ENCODE measurements at places on chromosomes 4 and X. TPM values are rescaled to one million over a fixed set of nuclear protein-coding genes. Genes with fewer than 3 reads are reported as not detected.
A peak's percentile ranks its signal among the peaks of the same experiment; 100 is the strongest.

DNA sequence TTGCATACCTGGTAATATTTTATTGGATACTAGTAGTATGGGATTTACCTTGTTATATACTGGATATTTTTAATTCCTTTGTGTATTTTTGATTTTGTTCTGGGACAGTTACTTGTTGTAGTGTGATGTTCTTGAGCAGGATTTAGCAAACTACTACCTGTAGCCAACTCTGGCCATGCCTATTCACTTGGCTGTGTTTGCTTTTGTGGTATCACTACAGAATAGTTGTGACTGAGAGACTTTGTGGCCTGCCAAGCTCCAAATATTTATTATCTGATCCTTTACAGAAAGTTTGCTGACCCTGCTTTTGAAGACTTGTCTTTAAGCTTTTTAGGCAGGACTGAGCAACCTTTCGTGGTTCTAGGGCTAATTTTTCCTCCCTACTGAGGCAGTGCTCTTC lies 17.8 kb downstream of the ZCCHC4 start:
- H3K36me3 ChIP-seq: peaks cover 21% of the 10 kb centered on the region
- DNase-seq: no peak
- no peak overlapping the region for H3K4me3 ChIP-seq
- no peak overlapping the region for H3K27ac ChIP-seq
- no peaks in the 10 kb centered on the region for H3K27me3 ChIP-seq
- peaks cover 5% of the 10 kb centered on the region for H3K4me1 ChIP-seq

The TMEM271 gene
- polyA plus RNA-seq: not detected

DNA sequence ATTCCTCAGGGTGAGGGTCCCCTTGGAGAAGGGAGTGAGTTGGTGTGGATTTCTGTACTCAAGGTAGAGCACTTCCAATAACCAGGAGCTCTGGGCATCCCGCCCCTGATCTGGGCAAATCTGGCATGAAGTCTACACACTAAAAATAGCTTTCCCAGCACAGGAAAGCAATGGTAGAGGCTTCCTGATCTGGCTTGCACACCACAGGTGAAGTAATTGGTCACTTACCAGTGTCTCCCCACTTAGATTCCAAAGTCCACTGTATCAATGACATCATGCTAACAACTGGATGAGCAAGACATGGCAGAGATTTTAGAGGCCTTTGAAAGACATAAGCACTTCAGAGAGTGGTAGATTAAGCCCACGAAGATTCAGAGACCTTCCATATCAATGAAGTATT lies 17.8 kb upstream of the IDS start:
- H3K27ac ChIP-seq: no peak overlapping the region
- no peaks in the 10 kb centered on the region for H3K27me3 ChIP-seq
- no peak overlapping the region for H3K4me3 ChIP-seq

The IGSF1 gene
- polyA plus RNA-seq: 0.12 TPM

GRCh38 chrX:9671998-9672397 lies 93.6 kb downstream of the GPR143 start:
- DNase-seq: no peak
- no peaks in the 10 kb centered on the region for H3K36me3 ChIP-seq
- no peaks in the 10 kb centered on the region for H3K27me3 ChIP-seq
- no peaks in the 10 kb centered on the region for H3K4me1 ChIP-seq
- no peak overlapping the region for H3K4me3 ChIP-seq

DNA sequence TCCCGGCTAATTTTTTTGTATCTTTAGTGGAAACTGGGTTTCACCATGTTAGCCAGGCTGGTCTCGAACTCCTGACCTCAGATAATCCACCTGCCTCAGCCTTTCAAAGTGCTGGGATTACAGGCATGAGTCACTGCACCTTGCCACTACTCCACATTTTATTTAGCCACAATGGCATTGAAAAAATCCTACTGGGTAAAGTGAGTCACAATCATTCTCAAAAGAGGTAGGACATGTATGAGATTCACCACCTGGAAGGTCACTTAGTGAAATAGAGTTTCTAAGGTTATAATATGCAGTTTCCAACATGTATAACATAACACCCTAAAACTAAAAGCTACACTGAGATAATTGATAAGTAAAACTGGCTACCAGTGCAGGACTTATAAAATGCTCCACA lies 159.2 kb downstream of the BTC start:
- no peak overlapping the region for H3K4me3 ChIP-seq
- H3K4me1 ChIP-seq: peaks cover 7% of the 10 kb centered on the region
- no peaks in the 10 kb centered on the region for H3K27me3 ChIP-seq
- DNase-seq: no peak
- no peaks in the 10 kb centered on the region for H3K36me3 ChIP-seq
- H3K27ac ChIP-seq: no peak overlapping the region

GRCh38 chrX:107576841-107577240 lies 51.5 kb upstream of the PRPS1 start:
- H3K27me3 ChIP-seq: no peaks in the 10 kb centered on the region
- H3K4me1 ChIP-seq: no peaks in the 10 kb centered on the region
- no peak overlapping the region for H3K4me3 ChIP-seq
- no peaks in the 10 kb centered on the region for H3K36me3 ChIP-seq

The ADRA2C gene
- 3.9 TPM for polyA plus RNA-seq

GRCh38 chr4:164215113-164215741 lies 538.7 kb upstream of the SMIM31 start:
- no peaks in the 10 kb centered on the region for H3K36me3 ChIP-seq
- H3K27me3 ChIP-seq: no peaks in the 10 kb centered on the region
- no peak for DNase-seq
- H3K4me3 ChIP-seq: no peak overlapping the region

DNA sequence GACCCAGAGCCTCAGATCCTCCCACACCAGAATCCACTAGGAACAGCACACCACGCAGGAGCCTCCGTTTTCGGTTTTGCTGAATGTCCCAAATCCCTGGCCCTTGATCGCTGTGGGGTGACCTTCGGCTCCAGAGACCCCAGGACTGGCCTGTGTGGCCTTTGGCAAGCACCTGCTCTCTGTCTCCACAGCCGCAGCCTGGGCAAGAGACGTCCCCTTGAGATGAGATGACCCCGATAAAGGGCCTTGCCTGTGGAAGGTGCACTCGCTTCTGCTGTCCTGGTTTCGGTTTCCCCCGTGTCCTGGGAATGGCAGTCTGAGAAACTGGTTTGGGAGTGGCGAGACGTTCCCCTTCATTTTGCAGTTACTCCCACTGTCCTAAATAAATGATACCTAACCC lies 9.6 kb downstream of the PSAPL1 start:
- no peaks in the 10 kb centered on the region for H3K27me3 ChIP-seq
- H3K4me3 ChIP-seq: no peak overlapping the region
- no peaks in the 10 kb centered on the region for H3K4me1 ChIP-seq

The RIPPLY1 gene
- 0.10 TPM for polyA plus RNA-seq

- no peak for DNase-seq
- H3K4me1 ChIP-seq: no peaks in the 10 kb centered on the region
- H3K27ac ChIP-seq: no peak overlapping the region
- H3K27me3 ChIP-seq: no peaks in the 10 kb centered on the region
These were observed 1.1 kb upstream of the RRH start for GRCh38 chr4:109826719-109827118.

- no peak overlapping the region for H3K27ac ChIP-seq
- no peaks in the 10 kb centered on the region for H3K4me1 ChIP-seq
- no peak overlapping the region for H3K4me3 ChIP-seq
- no peaks in the 10 kb centered on the region for H3K27me3 ChIP-seq
These were observed 38.7 kb downstream of the RTL9 start for GRCh38 chrX:110397339-110397738.

The CT45A2 gene
- polyA plus RNA-seq: not detected

GRCh38 chr4:168264903-168265302 lies 53.6 kb downstream of the DDX60 start:
- peak overlapping the region; percentile 80 for H3K27ac ChIP-seq
- H3K4me3 ChIP-seq: no peak overlapping the region
- DNase-seq: peak; percentile 54

The TGIF2LX gene
- polyA plus RNA-seq: not detected

The NOX1 gene
- not detected for polyA plus RNA-seq

DNA sequence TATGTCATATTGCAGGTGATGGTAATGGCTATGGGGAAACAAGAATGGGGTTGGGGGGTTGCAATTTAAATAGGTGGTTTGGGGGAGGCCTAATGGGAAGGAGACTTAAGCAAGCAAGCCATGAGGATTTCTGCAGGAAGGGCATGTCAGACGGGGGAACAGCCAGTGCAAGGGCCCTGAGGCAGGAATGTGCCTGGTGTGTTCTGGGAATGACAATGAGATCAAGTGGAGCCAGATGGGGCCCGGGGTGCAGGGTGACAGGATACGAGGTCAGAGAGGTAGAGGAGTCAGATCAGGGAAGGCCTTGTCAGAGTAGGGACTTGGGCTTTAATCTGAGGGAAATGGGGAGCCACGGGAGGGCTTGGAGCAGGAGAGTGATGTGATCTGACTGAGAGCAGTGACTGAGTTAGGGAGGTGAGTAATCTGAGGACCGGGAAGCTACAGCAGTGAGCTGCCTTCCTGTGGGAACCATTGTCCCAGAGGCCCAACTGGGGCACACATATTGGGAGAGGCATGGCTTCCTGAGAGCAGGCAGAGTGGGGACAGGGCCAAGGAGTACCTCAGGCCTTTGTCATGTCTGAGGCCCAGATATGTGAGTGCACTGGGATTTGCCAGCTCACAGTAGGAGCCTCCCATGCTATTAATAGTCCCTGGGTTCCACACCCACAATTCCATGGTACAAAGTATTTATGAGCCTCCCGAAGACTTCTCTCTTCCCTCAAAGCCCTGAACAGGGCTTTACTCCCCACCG lies 139.8 kb downstream of the BCOR start:
- H3K4me3 ChIP-seq: no peak overlapping the region

DNA sequence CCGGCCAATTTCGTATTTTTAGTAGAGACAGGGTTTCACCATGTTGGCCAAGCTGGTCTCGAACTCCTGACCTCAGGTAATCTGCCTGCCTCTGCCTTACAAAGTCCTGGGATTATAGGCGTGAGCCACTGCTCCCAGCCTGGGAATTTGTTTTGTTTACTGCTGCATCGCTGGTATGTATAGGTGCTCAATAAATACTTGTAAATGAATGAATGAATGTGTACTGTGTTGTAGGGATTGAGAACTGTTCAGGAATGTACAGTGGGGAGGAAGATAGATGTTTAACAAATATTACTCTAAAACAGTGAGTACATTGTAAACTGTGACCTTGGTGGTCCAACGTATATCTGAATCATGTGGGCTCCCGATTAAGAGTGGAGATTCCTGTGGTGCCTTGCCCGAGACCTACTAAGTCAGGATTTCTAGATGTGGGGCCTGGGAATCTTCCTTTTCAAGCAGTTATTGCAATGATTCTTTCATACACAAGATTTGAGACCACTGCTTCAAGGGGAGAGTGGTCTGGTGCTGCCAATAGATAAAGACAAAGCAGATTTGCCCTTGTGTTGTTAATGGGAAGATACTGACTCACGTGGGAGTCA lies 41.0 kb downstream of the WWC2 start:
- no peak for DNase-seq
- no peaks in the 10 kb centered on the region for H3K27me3 ChIP-seq
- H3K36me3 ChIP-seq: no peaks in the 10 kb centered on the region
- H3K4me3 ChIP-seq: no peak overlapping the region

The VCX3B gene
- polyA plus RNA-seq: not detected

- H3K4me1 ChIP-seq: no peaks in the 10 kb centered on the region
- DNase-seq: no peak
- no peak overlapping the region for H3K27ac ChIP-seq
- no peak overlapping the region for H3K4me3 ChIP-seq
These were observed 167.9 kb downstream of the CORIN start for GRCh38 chr4:47669946-47670345.

The SHISA3 gene
- polyA plus RNA-seq: 7.2 TPM

GRCh38 chrX:47240619-47241018 lies 7.8 kb downstream of the USP11 start:
- DNase-seq: no peak
- H3K4me1 ChIP-seq: no peaks in the 10 kb centered on the region
- no peak overlapping the region for H3K27ac ChIP-seq
- H3K27me3 ChIP-seq: no peaks in the 10 kb centered on the region
- H3K36me3 ChIP-seq: no peaks in the 10 kb centered on the region

DNA sequence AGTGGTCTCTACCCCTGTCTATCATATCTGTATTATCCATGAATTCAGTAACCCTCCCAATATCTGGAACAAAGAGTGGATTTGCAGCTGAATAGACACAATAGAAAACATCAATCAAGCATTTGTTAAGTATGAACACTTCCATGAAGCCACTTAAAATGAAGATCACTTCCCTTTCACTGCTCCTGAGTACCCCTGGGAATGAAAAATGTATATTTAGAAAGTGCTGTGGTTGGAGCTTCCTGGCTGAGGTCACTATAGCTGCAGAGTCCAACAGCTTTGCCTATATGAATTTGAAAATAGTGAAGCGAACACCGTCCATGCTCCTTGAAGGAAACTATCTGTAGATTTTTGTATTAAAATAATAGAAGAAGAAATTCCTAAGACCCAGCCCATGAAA lies 227.0 kb downstream of the DTHD1 start:
- no peaks in the 10 kb centered on the region for H3K4me1 ChIP-seq
- H3K27me3 ChIP-seq: no peaks in the 10 kb centered on the region
- no peak overlapping the region for H3K4me3 ChIP-seq
- DNase-seq: no peak
- no peaks in the 10 kb centered on the region for H3K36me3 ChIP-seq

DNA sequence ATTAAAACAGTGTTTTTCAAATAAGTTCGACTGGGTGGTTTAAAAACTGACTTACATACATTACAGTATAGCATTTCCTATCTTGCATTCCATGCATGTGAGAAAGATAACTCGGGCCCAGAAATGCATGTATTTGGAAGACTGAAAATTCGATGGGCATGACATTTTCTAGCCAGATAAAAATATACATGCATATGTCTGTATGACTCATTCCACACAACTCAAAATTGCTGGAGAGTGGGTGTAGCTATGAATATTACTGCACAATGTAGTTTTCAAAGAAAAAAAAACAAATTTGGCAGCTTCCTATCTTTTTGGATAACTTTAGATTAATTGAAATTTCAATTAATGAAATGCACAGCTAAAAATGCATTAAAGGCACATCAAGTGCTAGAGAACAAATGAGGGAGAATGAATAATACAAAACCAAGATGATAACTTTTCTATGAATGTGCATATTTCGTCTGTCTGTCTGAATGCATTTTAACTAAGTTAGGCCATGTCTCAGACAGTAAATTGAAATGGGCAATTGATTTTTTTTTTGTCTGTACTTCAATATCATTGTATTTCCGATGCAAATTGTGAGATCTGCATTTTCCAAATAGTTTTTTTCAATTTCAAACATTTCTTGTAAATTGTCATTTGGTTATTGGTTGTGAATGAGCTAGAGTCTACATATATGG lies 54.5 kb upstream of the GABRA2 start:
- H3K4me1 ChIP-seq: no peaks in the 10 kb centered on the region
- H3K27ac ChIP-seq: no peak overlapping the region
- DNase-seq: no peak
- no peaks in the 10 kb centered on the region for H3K27me3 ChIP-seq

The GPR78 gene
- not detected for polyA plus RNA-seq

All from heart left ventricle (tissue), 16 donors.